Caco-2 (cell line): ENCODE measurements at places on chromosomes 5 and 9. TPM values are rescaled to one million over a fixed set of nuclear protein-coding genes. Genes with fewer than 3 reads are reported as not detected.
A peak's percentile ranks its signal among the peaks of the same experiment; 100 is the strongest.

GRCh38 chr5:83636156-83636555 is 84.5 kb downstream of the HAPLN1 start:
- no peak for DNase-seq

DNA sequence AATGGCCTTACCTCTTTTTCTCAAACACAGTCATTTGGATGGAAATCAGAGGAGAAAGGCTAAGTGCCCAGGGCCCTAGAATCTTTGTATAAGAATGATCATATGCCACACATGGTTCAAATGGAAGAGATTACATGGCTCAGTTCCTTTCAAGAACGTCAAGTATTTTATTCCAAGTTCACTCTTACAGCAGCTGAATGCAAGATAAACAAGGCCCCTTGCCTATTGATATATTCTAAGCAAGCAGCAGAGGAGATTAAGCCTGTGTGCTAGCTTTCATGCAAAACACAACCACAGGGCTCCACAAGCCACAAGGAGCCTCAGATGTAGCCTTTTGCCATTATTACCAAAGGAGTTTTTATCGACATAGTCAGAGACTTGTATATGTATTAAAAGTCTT is 55.3 kb upstream of the SLCO6A1 start:
- DNase-seq = no peak

DNA sequence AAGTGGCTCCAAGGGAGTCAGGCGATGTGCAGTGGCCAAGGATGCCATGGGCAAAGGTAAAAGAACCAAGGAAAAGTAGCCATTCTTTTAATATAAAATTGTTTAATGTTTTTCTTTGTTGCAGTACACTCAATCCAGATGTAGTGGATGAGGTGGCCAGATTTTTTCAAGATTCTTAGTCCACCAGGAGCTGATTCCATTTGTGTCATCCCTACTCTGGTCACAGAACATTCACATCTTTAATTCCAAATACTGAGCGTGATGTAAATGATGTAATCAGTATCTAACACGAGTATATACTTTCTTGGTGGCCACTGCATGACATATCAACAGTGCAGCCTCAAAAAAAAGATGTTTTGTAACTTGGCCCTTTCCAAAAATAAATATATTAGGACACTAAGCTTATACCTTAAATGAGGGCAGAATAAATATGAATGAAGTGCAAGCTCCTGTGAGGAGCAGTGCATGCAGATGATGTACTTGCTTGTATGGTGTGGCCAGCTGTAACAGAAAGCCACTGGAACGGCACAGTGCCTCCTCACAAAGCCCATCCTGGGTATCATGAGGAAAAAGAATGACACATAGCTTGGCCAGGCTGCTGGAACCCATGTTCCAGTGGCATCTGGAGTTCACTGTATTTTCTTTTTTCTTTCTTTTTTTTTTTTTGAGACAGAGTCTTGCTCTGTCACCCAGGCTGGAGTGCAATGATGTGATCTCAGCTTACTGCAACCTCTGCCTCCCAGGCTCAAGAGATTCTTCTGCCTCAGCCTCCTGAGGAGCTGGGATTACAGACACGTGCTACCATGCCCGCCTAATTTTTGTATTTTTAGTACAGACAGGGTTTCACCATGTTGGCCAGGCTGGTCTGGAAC is 6.5 kb upstream of the SPATA24 start:
- no peak for DNase-seq

GRCh38 chr9:134217431-134218210 is 53.3 kb upstream of the RNU6ATAC start:
- peak; percentile 67 for DNase-seq

DNA sequence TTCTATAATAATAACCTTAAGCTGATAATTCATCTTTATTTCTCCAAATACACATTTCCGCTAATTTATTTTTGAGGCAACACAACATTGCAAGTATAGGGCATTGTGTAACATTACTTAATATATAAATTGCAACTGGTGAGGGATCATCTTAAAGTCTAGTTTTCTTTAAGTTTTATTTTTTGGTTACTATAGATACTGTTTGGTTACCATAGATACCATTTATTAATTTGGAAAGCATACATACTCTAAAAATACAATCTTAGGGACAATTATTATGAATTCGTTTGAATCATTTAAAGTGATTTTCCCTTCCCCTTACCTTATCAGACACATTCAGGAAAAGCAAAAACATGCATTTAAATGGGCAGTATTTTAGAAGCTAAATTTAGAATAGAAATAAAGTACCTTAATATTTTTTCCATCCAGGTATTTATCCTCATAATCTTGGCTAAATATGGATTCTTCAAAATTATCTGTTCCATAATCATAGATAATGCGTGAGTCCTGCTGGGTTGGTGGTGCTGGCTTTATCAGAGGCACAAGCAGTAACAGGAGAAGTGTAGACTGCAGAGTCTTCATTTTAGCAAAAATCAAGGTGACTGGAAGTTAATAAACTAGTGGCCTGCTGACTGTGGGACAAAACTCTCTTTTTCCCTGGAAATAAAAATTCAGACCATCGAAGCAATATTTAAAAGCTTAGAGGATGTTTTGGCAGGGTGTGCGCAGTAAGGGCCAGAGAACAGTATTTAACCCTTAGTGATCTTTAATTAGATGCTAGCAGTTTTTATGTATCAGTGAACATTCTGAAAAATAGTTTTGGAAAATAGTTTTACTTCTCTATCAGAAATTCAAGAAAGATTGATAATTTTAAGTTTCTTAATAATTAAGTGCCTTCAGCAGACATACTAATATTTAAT is 1.3 kb downstream of the OGN start:
- DNase-seq = no peak

DNA sequence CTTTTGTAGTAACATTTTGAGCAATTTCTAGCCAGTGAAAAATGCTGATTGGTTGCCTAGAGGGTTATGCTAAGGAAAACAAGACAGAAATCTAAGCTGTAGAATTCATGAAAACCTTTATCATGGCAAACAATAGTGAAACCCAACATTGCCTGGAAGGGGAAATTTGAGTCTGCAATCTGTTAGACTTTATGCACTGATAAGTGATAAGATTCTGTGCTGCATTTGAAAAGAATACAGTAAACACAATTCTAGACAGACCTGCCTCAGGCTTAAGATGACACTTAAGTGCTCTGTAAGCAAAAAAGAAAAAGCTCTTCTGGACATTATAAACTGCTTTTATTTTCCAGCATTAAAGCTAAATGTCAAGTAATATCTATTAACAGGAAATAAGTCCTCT is 519.3 kb downstream of the ISL1 start:
- no peak for DNase-seq

GRCh38 chr5:150515446-150515845 is 7.5 kb downstream of the NDST1 start:
- no peak for DNase-seq

GRCh38 chr5:169357291-169357690 is 56.4 kb upstream of the SLIT3 start:
- no peak for DNase-seq

DNA sequence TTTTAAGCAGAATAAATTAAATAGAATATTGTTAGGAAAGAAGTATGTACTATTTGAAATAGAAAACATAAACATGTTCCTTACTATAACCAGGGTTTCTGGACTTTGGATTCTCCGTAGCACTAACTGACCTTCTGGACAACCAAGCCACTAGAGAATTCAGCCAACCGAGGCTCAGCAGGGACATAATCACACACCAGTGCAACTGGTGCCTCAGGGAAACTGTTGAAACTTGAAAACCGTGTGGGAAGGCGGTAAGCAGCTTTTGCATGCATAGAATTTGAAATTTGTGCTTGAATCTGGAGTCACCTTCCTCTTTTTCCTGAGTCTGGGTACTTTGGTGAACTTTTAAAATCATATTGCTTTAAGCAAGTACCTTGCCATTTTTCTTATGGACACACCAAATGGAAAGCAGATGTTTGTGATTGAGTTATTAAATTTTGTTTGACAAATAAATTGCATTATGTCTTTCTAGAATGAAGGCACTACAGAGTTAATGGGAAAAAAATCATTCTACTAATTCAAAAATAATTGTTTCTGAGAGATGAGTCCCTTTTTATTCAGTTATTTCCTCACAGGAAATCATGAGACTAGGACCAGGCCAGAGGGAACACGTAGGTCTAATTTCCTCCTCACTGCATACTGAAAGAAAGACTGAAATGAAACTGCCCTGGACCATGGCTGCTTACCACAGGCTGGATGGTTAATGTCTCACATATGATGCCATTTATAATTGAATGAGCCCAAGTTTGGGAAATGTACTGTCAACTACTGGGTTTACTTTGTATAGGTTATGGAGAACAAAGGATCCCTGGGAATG is 20.6 kb upstream of the SCAMP1 start:
- no peak for DNase-seq

GRCh38 chr5:149550268-149550583 is 1.0 kb downstream of the CSNK1A1 start:
- DNase-seq = no peak

C5orf63 gene
- total RNA-seq = 7.6 and 10.5 TPM in 2 replicates

SLC45A2 gene
- 0.91 and 1.1 TPM in 2 replicates for total RNA-seq

TMC1 gene
- total RNA-seq = not detected in 2 replicates

IL33 gene
- not detected in 2 replicates for total RNA-seq

PAPPA gene
- not detected in 2 replicates for total RNA-seq

NKD2 gene
- total RNA-seq = 13.6 and 17.7 TPM in 2 replicates
